HuH-7 (cell line): ENCODE measurements at places on chromosomes 6 and 20.

DNA sequence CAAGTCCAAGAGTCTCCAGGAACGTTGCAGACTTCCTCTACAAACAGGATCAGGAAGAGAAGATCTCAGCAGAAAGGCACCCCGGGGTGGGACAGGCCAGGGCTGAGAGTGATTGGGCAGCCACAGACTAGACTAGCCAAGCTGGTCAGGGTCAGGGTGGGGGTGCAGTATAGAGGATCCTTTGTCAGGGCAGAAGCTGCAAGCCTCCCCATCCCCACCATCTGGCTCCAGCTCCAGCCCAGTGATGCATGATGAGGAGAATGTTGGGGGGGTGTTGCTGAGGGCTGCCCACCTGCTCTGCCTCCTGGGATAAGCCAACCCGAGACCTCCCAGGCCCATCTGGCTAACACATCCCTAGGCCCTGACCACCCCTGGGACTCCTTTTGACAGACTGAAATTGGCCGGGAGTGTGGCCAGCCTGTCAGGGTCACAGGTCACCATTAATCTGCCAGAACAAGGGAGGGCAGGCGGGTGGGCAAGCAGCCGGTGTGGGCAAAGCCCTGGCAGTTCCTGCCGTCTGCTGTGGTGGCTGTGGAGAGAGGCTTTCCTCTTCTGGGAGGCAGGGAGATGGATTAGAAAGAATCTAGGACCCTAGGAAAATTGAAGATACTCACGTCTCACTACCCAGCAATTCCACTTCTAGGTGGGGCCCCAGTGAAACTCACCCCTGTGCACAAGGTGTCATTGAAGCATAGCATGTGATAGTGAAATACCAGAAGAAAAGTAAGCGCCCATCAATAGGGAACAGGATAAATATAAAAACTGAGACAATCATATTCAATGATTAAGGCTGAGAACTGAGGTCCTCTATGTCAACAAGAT is 22.1 kb upstream of the SNTA1 start:
- no peak for DNase-seq

DNA sequence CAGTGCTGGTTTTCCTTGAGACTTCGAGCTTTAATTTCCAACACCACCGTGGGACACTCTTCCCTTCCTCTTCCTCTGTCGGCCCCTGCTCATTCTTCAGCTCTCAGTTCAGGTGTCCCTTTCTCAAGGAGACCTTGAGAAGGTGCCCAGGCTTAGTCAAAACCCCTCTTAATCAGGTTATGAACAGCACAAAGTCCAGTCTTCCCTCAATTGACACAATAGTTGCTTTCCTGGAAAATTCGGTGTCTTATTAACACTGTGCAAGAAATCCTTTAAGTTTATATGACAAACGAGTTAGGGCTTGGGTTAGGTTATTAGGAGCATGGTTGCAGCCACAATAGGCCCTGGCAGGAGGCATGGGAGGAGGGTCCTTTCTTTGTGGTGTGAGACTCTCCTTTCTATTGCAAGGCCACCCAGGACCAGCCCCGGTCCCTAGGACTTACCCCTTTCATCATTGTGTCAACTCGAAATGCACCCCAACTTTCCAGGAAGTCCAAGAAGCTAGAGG is 1.5 kb upstream of the NSFL1C start:
- no peak for DNase-seq

- peak; percentile 59 for DNase-seq
Observed at GRCh38 chr6:43009124-43009523, 4.6 kb downstream of the MEA1 start.

DNA sequence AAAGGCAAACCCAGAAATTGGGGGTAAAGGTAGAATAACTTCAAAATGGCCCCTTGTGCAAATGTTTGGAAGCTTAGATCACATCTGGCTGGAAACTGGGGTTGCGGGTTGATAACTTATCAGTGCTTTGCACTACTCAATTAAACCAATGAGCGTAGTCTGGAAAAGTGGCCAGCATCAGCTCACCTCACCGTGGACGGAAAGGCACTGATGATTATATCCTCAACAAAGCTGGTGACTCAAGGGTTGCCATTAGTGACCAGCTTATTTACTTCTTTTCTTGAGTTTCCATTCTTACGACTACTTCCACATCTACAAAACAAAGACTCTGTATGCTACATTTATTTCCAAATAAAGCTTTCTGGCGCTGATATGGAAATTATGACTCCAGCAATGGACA is 198.5 kb upstream of the HEY2 start:
- no peak for DNase-seq

GRCh38 chr6:170031684-170032121 is 259.2 kb downstream of the DLL1 start:
- no peak for DNase-seq

GRCh38 chr20:11329271-11329670 is 588.4 kb upstream of the BTBD3 start:
- DNase-seq: no peak

DNA sequence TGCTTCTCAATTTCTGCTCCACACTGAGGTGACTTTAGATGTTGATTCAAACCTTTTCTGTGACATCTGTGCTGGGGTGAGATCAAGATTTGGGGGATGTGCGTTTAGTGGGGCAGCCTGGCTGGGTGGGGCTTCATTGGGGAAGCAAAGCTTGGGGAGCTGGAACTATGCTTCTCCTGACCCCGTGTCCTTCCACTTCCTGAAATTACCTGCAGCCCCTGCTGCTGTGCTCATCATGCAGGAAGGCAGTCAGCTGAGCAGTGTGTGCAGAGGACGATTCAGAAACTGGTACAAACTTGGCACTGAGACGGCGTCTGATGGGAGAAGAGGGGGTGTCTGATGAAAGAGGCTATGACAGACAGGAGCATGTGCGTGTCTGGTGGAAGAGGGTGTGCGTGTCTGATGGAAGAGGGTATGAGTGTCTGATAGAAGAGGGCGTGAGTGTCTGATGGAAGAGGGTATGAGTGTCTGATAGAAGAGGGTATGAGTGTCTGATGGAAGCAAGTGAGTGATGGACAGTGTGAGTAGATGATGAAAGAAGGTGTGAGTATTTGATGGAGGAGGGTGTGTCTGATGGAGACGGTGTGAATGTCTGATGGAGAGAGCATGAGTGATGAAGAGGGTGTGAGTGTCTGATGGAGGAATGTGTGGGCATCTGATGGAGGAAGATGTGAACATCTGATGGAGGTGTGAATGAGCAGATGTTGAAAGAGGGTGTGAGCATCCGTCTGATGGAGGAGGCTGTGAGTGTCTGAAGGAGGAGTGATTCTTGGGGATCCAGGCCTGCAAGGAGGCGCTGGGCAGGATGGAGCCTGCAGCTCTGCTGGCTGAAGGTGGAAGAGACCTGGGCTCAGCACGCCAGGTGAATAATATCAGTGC is 103.4 kb downstream of the SYCP2 start:
- DNase-seq: no peak

DNA sequence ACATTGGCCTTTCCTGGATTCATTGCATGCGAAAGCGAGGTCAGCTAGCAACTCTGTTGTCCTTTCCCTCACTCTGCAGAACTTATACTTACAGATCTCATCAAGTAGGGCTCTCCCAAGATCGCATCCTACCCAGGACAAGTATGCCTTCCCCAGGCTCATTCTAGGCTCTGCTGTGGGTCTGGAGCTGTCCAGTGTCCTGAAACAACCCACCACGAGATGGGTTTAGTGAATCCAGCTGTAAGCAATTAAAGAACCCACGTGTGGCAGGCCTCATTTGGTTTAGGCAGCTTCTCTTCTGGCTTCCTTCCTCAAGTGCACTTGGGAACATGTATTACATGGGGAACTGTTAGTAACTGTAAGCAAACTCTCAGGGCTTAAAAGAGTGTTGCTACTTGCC is 406.5 kb upstream of the CHD6 start:
- peak; percentile 12 for DNase-seq

DNA sequence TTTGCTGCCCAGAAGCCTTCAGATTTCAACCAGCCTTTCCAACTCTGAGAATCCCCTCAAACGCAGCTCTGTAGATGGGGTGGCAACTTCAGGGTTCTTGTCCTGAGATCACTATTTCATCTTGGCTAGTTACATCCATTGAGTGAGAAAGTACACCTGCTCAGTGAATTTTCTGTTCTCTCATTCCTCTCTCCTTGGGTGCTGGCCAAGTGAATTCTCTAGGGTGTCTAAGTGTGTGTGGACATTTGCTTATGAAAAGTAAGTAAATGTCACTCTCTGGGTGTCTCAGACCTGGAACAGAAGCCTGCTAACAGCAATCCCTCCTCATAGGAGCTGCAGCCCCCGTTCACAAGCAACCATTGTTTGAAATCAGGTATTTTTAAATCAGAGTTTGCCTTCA is 3.8 kb downstream of the RIN2 start:
- no peak for DNase-seq

- DNase-seq: no peak
Observed at GRCh38 chr6:10144772-10145171, 270.1 kb downstream of the TFAP2A start.

- DNase-seq: no peak
Observed at GRCh38 chr20:45893831-45894230, 2.7 kb downstream of the CTSA start.

DNA sequence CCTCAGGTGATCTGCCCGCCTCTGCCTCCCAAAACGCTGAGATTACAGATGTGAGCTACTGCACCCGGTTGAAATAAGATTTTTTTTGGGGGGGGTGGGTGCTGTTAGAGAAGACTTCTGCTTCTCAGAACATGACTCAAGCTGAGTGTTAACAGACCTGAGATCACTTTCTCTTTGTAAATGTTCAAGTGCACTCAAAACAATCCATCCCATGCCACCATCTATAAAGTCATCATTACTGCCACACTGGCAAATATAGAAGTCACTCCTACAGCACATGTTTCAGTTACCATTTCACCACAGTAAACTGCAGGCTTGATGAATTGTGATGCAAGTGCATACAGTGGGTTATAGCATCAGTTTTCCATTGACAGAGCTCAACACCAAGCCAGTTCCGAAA is 9.0 kb downstream of the VPS16 start:
- DNase-seq: no peak
